ENCODE measurements at places on chromosomes 4 and X. TPM values are rescaled to one million over a fixed set of nuclear protein-coding genes. Genes with fewer than 3 reads are reported as not detected.

The DMRTC1 gene
- total RNA-seq: not detected

The SLC26A1 gene
- 1.0 TPM for total RNA-seq

DNA sequence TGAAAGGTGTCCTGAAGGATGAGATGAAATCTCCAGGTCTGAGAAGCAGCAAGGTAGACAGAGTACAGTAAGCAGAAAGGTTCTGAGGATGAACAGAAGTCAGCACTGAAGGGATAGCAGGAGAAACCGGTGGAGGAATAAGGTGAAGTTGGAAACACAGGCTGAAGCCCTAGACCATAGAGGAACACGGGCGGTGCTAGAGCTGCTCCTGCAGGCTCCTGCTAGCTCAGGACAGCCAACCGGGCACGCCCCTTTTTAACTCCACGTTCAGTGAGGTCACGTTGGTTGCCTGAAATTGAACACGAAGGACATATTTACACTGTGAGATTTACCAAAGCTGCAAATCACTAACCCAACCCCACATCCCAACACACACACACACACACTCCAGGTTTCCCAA is 1886.4 kb upstream of the AGA start:
- no peak for DNase-seq

DNA sequence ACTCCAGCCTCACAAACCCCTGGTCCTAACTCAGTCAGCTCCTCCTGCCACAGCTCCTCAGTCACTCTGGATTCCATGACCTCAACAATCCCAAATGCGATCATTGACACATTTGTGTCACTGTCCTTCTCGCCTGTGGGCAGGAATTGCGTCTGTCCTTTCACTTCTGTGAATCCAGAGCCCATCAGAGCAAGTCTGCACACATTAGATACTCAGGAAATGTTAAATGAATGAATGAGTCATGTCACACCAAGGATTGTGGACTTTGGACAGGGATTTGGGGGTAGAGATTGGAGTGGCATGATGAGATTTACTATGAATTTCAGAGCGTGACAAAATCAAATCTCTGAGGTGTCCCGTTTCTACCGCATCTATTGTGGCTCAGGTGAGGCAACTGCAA is 11.8 kb upstream of the CLDN24 start:
- DNase-seq: no peak

- DNase-seq: no peak
Observed at GRCh38 chr4:25551605-25552004, 104.0 kb upstream of the SLC34A2 start.

- DNase-seq: no peak
Observed at GRCh38 chr4:11438647-11439046, 10.0 kb upstream of the HS3ST1 start.

GRCh38 chrX:23559975-23560374 is 107.3 kb upstream of the PRDX4 start:
- no peak for DNase-seq

Data from lower lobe of right lung (tissue), 2 donors.